Activated CD4-positive, alpha-beta T cell treated with anti-CD3 and anti-CD28 coated beads for 1 hour (primary cell): ENCODE measurements at places on chromosomes 6 and 20.

- no peak for DNase-seq
These were observed 202.3 kb downstream of the TSHZ2 start for GRCh38 chr20:53174454-53174853.

GRCh38 chr6:165636402-165637048 is 26.5 kb downstream of the PDE10A start:
- no peak for DNase-seq

DNA sequence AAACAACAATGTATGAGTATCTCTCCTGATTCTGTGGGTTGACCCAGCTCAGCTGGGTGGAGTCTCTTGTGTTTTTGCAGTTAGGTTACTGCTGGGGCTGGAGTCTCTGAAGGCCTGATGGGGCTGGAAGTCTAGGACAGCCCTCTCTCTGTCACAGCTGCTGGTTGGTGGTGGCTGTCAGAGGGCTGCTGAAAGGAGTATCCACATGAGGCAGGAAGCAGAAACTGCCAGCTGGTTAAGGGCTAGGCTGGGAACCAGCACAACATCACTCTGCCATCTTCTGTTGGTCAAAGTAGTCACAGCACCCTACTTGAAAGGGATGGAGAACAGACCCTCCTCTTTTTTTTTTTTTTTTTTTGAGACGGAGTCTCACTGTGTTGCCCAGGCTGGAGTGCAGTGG is 10.0 kb upstream of the PACSIN1 start:
- no peak for DNase-seq

DNA sequence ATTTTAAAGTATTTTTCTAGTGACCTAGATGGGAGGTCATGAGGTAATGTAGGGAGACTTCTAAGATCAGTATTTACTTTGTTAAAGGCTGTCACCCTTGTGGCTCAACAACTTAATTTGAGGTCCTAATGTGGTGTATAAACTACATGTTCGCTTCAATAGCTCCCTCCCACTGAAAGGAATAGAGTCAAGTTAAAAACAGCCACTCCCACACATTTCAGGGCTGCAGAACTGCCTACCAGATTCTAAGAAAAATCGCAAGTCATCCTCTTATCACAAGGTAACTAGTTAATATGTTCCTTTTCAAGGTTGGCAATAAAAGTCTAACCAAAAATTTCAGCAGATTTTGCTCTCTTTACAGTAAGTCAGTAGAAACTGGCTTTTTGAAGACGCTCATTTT is 15.1 kb downstream of the GSTA1 start:
- DNase-seq: no peak

- no peak for DNase-seq
These were observed 129.9 kb downstream of the JARID2 start for GRCh38 chr6:15375638-15376290.

DNA sequence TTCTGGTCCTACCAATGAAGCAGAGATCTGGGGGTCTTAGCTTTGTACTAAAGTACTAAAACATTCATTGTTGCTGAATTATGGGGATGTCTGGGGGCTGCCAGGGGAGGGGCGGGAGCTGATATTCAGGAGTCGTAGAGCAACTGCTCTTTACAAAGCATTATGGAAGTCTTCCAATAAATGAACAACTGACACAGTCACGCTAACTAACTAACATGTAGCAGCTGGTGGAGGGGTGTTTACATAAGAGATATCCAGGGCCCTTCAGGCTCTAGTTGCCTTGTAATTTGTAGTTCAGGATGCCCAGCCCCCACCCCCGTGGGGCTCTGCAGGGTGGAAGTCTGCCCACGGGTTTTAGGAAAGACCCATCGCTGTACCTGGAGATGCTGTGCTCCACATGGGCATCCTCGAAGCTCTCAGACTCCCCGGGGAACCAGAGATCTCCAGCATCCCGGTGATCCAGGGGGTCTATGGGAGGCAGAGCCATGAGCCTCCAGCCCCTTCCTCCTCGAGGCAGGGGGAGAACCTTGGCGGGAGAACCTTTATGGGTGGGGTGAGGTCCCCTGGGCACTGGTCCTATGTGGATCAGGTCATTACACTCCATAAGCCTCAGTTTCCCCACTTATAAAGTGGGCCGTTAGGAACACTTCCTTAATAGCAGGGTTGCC is 3.4 kb downstream of the TREM2 start:
- DNase-seq: no peak

DNA sequence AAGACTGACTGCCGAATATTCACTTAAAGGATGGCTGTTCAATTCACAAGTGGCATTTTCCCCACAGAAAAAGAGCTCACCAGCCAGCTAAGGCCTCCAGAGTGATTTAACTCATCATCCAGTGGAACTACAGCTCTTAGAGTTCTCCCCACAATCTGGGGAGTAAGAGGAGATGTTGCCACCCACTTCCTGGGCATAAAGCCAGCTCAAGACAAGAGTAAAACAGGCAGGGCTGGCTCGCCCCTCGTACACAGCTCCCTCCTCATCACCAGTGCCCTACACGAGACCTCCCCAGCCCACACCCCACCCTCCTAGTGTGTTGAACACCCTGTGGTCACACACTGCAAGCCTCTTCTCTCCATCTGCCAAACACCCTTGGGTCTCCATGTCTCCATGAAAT is 47.2 kb upstream of the IPCEF1 start:
- no peak for DNase-seq

GRCh38 chr6:45483501-45483900 is 105.8 kb upstream of the SUPT3H start:
- no peak for DNase-seq

DNA sequence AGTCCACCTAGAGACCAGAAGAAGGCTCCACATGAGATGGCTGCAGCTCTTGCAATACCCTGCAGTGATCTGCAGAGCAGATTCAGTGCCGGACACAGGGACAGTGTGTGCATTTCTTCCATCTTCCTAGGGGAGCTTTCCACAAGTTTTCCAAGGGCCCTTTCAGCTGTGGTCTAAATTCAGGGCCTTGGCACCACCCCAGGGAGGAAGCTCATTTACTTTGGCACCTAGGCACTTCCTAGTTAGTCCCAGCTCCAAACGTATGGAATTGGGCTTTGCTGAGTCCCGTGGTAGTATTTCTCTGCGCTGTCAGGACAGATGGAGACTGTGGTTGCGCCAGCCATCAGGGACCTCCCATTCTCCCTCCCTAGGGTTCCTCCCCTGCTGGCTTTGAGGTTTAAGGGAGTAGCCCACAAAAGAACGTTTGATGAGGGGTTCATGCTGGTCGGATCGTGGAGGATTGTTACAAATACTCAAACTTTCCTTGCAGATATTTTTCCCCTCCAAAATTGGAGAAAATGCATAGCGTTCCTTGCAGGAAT is 182.3 kb upstream of the UST start:
- no peak for DNase-seq
